Astrocyte of the hippocampus (primary cell): ENCODE measurements at places on chromosomes 2 and 18.

DNA sequence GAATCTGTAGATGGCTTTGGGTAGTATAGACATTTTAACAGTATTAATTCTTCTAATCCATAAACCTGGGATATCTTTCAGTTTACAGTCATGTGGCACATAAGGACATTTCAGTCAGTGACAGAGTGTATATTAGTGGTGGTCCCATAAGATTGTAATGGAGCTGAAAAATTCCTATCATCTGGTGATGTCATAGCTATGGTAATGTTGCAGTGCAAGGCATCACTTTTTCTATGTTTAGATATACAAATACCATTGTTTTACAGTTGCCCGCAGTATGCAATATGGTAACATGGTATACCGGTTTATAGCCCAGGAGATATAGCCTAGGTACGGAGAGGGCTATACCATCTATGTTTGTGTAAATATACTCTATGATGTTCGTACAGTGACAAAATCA is 9.7 kb downstream of the CCDC150 start:
- no peak for DNase-seq

GRCh38 chr2:11687736-11688135 is 17.7 kb upstream of the NTSR2 start:
- DNase-seq = no peak

- no peak for DNase-seq
Observed at GRCh38 chr18:8868276-8868675, 162.9 kb downstream of the MTCL1 start.

- no peak for DNase-seq
Observed at GRCh38 chr2:176597916-176598315, 328.7 kb downstream of the MTX2 start.
